Activated CD4-positive, alpha-beta T cell treated with anti-CD3 and anti-CD28 coated beads, Interleukin-2, amount 50 U/mL, for 4 hours (primary cell): ENCODE measurements at places on chromosomes 4 and X.

- no peak for DNase-seq
These were observed 21.1 kb downstream of the GRPR start for GRCh38 chrX:16144420-16144819.

GRCh38 chr4:110108422-110108821, 90.0 kb downstream of the ELOVL6 start:
- no peak for DNase-seq

- no peak for DNase-seq
These were observed 294.1 kb upstream of the SFRP2 start for GRCh38 chr4:154082760-154083535.

- DNase-seq = no peak
These were observed 14.3 kb downstream of the CASK start for GRCh38 chrX:41909068-41909467.

- DNase-seq = no peak
These were observed 110.1 kb downstream of the FBXO8 start for GRCh38 chr4:174173360-174173759.

DNA sequence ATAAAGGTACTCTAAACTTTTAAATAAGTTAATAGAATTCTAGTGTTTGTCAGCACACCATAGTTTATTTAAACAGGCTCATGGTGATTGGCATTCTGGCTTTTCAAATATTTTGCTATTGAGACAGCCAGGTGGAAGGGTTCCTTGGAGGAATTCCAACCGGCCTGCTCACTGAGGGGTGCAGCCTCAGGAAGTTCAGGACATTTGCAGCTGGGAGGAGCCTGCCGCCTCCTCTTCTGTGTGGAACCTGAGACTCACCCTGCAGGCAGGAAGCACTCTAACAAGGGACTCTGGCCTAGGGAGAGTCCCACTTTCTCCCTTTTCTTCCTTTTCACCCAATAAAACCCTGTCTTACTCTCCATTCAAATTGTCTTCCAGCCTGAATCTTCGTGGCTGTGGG, 1328.0 kb downstream of the FSTL5 start:
- no peak for DNase-seq

DNA sequence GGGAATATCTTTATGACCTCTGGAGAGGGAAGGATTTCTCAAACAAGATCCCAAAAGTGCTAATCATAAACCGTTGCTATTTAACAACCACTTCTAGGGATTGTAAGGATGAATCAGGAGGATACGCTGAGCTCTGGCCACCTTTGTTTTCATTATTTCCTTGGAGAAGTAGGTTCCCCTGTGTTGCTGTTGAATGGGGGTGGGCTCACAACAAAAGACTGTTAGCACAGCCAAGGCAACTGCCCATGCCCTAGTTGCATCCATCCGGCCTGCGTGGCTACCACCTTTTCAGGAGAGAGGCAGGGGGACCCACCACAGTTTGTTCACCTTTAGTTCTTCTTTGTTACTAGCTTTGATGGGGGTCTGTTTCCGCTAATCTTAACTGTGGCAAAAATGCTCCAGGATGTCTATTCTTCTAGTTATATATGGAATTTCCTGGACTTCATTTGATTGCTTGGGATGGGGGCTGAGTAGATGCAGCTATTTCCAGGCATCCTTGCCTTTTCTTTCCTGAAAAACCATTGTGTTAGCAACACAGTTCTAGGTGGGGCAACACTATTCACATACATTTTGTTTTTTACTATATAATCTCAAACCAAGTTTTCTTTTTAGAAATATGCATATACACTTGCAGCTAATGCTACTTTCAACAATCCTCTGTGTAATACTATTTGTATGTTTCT, 95.4 kb downstream of the KDR start:
- DNase-seq = no peak

GRCh38 chr4:168674077-168674747, 177.4 kb downstream of the PALLD start:
- no peak for DNase-seq

DNA sequence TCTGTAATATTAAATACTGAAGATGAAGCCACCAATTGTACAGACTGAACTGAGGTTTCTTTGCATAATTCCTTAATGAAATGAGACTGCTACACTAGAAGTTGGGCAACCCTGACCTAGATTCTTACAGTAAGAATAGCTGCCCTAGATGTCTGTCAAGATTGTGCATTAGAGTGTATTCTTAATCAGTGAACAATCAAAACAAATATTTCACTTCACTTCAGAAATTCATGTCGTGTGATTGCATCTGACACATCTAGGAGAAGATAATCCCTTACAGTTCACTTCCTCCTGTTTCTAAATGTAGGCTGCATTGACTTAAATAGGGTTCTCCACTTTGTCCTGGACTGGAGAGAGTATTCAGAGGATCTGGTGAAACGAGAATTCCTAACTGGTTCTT, 283.1 kb downstream of the HNRNPD start:
- DNase-seq = no peak

DNA sequence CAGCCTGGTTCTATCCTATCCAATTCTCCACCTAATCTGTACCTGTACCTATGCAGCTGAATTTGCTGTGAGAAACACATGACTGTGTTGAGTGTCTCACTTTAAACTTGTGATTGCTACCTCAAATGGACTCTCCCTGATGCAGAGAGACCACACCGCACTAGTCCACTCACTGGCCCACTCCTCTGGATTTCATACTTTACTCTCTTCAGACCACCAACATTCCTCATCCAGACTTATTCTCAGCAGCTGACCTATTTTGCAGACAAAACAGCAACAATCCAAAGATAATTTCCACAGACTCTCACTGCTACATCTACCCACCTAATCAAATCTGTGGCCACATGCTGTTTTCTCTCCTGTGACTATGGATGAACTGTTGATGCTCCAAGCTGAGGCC, 45.2 kb downstream of the ACSL4 start:
- DNase-seq = no peak

DNA sequence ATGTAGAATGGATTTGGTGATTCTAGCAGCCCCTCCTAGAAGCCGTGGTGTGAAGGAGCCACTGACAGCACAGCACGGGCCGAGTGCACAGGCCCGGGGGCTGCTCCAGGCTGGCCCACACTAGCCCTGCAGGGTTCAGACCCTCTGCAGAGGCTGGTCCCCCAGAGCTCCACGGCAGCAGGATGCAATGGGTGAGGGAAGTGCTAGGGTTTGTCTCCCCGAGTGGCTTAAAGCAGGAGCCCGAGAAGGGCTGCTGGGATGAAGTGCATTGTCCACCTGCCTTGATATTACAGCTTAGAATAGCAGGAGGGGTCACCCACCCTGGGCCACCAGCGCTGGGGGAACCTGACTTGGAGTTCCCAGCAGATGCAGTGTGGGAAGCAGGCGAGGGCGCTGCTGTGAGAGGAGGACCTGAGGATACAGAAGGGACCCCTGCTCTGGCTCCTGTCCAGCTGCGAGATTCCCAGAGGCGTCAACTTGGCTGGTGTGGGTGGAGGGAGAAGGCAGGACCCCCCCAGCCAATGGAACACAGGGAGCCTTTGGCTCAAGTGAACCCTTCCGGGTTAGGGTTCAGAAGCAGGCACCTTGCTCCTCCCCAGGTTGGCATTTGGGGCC, 30.0 kb downstream of the WDR1 start:
- DNase-seq = no peak

DNA sequence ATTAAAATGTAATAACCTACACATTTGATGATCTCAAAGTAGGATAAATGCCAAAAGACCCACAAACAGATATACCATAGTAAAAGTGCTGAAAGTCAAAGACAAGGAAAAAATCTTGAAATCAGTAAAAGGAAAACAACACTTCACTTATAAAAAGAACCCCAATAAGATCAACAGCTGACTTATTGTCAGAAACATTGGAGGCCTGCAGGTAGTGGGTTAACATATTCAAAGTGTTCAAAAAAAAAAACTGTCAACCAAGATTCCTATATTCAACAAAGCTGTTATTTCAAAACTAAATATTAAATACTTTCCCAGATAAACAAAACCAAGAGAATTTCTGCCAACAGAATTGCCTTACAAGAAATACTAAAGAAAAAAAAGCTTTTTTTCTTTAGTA, 347.1 kb downstream of the GUCY2F start:
- no peak for DNase-seq

DNA sequence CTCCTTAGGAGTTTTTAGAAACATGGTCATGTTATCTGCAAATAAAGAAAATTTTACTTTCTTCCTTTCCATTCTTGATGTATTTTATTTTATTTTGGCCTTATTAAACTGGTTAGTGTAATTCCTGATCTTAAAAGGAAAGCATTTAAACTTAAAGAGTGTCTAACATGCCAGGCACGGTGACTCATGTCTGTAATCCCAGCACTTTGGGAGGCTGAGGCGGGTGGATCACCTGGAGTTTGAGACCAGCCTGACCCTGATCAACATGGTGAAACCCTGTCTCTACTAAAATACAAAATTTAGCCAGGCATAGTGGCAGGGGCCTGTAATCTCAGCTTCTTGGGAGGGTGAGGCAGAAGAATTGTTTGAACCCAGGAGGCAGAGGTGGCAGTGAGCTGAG, 281.3 kb downstream of the PTTG2 start:
- DNase-seq = no peak

- DNase-seq = no peak
These were observed 222.6 kb downstream of the ENOX2 start for GRCh38 chrX:130680164-130681035.

DNA sequence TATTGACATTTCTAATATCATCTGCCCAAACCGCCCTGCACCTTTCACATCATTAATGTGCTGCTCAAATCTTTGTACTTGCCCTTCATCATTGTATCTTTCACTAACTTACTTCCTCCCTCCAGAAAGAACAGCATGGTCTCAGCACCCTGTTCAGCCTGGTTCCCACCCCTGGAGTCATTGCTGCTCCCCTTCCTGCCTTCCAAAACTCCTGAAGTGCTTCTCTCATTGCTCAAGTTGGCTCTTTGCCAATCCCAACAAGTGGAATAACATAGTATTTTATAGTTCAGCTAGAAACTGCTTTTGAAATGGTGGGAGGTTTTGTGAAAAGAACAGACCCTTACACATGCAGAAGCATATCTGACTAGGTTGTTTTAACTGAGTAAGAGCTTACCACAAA, 14.0 kb upstream of the TTC29 start:
- DNase-seq = no peak

GRCh38 chr4:127018381-127018780, 614.4 kb upstream of the INTU start:
- no peak for DNase-seq

- no peak for DNase-seq
These were observed 56.0 kb downstream of the ZNF827 start for GRCh38 chr4:145882604-145883003.

DNA sequence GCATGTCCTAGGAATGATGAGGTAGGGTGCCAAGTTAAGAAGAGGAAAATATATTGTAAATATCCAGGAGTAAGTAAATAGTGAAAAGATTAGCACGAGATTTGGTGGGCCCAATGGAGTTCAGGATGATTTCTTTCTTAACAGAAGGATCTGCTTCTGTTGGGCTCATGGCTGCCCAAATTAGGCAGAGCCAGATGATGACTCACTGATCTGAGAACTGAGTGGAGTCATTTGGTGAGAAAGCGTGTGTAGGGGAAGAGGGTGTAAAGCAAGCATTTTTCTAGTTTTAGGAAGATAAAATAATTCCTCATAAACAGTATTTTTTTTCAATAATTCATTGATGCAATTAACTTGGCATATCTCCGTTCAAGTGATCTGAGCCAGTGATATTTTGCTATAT, 1.6 kb downstream of the TBX22 start:
- no peak for DNase-seq
